ENCODE measurements at places on chromosomes 12 and 14.

DNA sequence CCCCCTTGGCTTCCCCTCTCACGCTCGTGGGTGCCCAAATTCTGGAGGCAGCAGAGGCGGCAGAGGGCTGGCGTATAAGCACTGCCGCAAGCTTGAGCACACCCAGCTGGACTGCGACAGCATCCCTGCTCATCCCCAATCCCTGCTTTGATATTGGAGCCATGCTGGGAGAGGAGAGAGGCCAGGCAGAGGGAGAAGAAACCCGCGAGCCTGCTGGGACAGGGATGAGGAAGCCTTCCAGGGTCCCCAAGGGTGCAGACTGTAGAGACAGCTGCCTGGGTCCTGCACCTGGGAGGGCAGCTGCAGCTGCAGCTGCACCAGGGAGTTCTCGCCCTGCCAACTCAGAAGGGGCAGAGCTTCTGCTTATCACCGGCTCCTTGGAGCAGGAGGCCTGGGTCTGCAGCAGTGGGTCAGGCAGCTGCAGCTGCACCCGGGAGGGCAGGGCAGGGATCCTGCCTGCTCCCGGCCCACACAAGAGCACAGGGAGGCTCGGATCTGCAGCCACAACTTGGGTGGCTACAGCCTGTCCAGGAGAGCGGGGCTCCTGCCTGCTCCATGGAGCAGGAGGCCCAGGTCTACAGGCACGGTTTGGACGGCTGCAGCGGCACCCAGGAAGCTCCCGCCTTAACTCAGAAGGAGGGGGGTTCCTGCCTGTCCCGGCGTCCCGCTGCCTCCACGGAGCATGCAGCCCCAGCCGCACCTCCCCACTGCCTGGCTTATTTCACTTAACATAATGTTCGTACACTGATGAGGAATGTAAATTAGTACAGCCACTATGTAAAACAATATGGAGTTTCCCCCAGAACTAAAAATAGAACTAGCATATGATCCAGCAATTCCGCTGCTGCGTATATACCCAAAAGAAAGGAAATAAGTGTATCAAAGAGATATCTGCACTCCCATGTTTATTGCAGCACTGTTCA is 60.4 kb upstream of the SGPP1 start:
- no peak overlapping the region for H3K27ac ChIP-seq
- H3K4me3 ChIP-seq: no peak overlapping the region
- no peaks in the 10 kb centered on the region for H3K27me3 ChIP-seq
- H3K36me3 ChIP-seq: no peaks in the 10 kb centered on the region

DNA sequence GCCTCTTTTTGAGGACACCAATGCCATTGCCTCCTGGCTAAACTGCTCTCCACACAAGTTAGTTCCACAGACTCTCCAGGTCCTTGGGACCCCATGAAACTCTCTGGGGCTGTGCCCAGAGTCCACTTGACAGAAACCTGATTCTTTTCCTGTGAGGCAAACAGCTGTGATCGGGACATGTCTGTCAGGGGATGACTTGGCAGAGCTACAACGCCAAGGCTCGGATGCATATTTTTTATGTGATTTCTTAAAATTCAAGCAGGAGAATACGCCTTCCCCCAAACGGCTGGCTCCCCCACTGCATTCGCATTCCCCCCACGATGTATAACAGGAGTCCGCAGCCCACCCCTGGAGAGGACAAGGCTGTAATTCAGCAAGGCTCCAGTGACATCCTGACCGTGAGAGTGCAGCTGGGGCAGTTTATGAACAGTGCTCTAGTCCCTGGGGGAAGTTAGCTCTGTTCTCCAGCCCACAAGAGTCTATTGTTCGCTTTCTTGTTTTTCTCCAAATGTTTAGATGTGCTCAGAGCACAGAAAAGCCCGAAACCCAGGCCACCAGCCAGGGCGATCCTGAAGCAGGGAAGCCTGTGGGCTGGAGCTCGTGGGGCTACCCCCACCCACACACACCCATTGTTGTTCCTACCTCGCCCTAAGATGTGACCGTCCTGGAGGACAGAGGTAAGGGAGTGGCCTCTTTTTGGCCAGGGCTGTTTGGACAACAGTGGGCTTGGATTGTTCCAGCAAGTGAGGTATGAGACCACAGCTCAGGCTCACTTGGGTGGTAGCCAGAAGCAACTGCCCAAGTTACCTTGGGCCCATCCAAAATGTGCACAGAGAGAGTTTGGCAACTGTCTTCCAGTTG is 159.5 kb downstream of the ZFP36L1 start:
- no peaks in the 10 kb centered on the region for H3K36me3 ChIP-seq
- H3K4me1 ChIP-seq: no peaks in the 10 kb centered on the region

- no peaks in the 10 kb centered on the region for H3K36me3 ChIP-seq
- DNase-seq: no peak
- no peaks in the 10 kb centered on the region for H3K4me1 ChIP-seq
Observed at GRCh38 chr12:92472201-92472600, 230.6 kb upstream of the PLEKHG7 start.

DNA sequence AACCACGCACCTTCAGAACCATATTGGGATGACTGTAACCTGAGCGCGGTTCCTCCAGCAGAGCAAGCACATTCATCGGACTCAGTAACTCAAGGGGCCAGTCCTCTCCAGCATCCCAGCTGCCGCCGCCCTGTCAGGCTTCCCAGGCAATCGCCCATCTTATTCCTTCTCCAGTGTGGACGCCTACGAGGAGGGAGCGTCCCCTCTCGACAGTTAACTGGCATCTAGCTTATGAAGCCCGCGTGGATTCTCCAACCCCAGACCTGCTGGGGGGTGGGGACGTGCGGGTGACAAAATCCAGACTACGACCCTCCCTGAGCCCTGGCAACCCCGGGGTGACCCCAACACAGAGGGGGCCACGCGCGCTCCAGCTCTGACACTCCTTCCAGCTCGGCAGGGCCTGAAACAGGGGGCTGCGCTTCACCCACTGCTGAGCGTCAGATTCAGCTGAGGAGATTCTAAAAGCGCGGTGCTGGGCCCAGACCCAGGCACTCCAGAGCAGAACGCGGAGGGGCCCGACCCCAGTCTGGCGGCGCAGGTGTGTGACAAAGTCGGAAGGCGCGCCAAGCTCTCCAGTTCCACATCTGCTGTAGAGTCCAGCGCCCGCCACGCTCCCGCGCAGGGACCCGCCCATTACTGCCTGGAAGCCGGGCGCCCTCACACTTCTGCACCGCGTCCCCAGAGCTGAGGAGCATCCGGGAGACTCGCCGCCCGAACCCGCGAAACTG is 43.9 kb upstream of the ESR2 start:
- H3K36me3 ChIP-seq: no peaks in the 10 kb centered on the region
- peak; percentile 81 for DNase-seq
- H3K27ac ChIP-seq: peak overlapping the region; percentile 75
- no peaks in the 10 kb centered on the region for H3K27me3 ChIP-seq
- peak overlapping the region; percentile 67 for H3K4me3 ChIP-seq

GRCh38 chr12:67740711-67741110 is 92.2 kb downstream of the DYRK2 start:
- no peaks in the 10 kb centered on the region for H3K36me3 ChIP-seq
- no peak overlapping the region for H3K4me3 ChIP-seq
- H3K4me1 ChIP-seq: no peaks in the 10 kb centered on the region
- H3K27me3 ChIP-seq: no peaks in the 10 kb centered on the region
- no peak for DNase-seq

DNA sequence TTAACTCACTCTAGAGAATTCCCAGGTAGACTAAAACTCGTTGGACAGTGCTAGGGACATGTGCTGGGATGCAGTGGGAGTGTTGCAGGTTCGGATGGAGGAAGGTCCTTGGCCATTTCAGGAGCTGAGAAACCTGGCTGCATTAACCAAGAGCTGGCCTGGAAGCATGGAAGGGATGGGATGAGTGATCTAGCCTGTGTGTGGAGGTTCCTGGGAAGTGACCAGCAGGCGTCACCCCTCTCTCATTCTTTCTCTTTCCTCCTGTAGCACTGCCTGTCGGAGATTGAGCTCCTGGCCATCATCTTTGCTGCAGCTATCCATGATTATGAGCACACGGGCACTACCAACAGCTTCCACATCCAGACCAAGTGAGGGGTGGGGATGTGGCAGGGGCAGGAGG is 15.6 kb downstream of the PPP1R1A start:
- H3K27me3 ChIP-seq: peaks cover 7% of the 10 kb centered on the region
- DNase-seq: no peak
- H3K4me1 ChIP-seq: no peaks in the 10 kb centered on the region
- no peak overlapping the region for H3K27ac ChIP-seq
